Activated CD4-positive, CD25-positive, alpha-beta regulatory T cell treated with anti-CD3 and anti-CD28 coated beads, Interleukin-2, amount 50 U/mL, for 24 hours (primary cell): ENCODE measurements at places on chromosomes 2 and 18.

DNA sequence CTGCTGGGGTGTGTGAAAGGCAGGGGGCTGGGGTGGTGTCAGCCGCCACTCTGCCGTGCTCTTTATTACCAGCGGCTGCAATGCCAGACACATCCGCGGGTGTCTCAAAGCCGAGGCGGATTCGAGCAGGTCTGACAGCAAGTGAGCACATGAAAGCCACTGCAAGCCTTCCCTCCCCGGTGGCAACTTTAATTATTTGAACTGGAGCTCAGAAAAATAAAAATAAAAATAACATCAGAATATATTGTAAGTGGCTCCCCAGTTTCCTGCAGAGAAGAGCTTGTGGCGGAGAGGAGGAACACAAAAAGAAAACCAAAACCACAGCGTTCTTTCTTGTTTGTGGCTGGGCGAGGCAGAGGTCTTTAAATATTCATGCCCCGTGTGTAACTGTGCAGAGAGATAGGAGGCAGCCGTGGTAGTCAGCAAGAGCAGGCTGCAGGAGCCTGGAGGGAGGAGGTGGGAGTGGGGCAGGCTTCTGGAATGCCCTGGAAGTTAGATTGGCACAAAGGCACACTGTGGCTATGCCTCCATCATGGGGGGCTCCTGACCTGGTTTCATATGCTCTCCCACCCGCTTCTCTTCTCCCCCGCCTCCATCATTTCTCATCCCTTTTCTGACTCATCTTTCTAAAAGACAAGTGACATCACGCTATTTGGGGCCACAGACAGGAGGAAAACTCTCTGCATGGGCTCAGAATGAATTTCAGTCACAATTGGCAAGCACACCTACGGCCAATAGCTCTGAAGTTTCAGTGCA, 199.8 kb downstream of the CLIP4 start:
- peak; percentile 78 for ATAC-seq

DNA sequence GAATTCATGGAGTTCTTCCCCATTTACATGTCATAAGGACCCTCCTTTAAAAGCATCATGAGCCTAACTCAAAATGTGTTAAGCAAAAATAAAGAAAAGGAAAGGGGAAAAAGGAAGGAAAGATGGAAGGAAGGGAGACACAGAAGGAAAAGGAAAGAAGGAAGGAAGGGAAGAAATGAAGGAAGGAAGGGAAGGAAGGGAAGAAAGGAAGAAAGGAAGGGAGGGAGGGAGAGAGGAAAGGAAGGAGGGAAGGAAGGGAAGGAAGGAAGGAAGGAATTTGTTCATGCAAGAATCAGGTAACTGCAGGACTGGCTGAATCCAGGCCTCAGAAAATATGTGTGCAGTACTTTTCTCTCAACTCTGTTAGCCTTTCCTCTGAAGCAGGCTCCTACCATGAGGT, 32.0 kb downstream of the KIAA2012 start:
- no peak for ATAC-seq

GRCh38 chr2:67412424-67412823, 15.3 kb downstream of the ETAA1 start:
- ATAC-seq: no peak

- ATAC-seq: no peak
Measured at GRCh38 chr2:96727431-96727830, 12.4 kb downstream of the LMAN2L start.

DNA sequence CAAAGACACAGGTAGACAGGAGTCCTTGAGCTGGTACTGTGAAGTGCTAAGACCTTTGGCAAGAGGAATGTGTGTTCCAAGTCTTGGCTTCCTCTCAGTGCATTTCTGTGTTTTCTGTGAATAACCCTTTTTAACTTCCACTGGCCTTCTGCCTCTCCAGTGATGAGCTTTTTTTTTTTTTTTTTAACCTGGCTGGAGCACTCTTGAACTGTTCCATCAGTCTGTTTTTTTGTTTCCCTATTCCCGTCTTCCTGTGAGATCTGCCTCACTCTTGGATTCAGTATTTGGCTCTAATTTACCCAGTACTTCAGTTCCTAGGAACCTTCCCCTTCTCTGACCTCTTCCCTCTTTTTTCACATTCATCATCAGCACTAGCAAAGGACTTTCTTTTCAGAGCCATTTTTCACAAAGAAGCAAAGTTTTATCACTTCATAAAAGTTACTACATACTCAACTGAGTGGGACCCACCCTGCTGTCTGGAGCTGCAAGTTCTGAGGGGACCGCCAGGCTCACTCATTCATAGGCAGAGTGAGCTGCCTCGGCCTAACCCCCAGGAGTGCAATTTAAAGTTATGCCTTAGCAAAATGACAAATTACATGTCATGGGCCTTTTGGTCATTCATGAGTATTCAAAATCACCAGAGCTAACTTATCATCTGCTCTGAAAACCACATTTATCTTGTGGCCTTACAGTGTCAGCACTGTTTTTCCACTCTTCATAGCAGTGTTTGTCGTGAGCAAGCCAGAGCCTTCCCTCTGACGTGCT, 126.9 kb upstream of the DAPL1 start:
- ATAC-seq: no peak

- ATAC-seq: no peak
Measured at GRCh38 chr2:148459377-148459778, 185.2 kb upstream of the EPC2 start.

- no peak for ATAC-seq
Measured at GRCh38 chr2:217394510-217395351, 534.9 kb upstream of the TNP1 start.

DNA sequence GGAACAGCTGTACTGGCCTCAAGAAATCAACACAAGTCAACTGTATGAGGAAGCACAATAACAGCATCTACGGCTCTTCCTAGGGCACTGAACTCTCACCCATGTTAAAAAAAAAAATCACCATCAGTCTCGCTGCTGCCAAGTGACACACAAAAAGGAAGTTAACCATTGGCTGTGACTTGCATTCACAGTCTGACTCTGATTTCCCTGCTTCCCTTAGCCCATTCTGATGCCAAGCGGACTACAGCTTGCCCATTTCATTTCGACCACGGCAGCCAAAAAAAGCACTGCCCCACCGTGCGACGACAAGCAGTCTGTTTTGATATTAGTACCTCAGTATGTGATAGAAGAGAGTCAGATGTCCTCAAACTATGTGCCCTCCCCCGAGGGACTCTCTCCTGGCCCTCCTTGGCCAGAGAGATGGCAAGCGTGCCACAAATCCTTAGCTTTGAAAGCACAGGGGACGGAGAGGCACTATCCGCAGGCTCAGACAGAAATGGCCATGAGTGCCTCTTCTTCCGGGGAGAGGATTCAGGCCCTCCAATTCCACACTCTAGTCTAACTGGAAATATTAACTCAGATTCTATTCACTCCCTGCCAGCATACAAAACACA, 250.0 kb downstream of the TCF4 start:
- ATAC-seq: no peak

DNA sequence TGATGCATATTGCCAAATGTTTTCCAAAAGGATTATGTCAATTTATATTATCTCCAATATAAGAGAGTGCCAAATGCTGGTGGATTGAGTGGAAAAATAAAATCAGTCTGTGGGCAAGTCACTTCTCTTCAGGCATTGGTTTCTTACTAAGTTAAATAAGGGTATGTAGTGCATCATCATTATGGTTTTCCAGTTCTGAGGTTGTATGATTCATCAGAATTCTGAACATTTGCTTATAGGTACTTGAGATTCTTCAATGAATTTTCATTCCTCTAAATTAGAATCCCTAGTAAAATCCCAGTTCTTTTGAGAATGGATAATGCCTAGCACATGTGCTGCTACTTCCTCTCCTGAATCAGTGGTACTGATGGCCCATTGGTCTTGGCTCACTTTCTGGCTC, 188.9 kb upstream of the OSR1 start:
- ATAC-seq: no peak

- no peak for ATAC-seq
Measured at GRCh38 chr2:120209427-120210269, 13.6 kb downstream of the TMEM185B start.

DNA sequence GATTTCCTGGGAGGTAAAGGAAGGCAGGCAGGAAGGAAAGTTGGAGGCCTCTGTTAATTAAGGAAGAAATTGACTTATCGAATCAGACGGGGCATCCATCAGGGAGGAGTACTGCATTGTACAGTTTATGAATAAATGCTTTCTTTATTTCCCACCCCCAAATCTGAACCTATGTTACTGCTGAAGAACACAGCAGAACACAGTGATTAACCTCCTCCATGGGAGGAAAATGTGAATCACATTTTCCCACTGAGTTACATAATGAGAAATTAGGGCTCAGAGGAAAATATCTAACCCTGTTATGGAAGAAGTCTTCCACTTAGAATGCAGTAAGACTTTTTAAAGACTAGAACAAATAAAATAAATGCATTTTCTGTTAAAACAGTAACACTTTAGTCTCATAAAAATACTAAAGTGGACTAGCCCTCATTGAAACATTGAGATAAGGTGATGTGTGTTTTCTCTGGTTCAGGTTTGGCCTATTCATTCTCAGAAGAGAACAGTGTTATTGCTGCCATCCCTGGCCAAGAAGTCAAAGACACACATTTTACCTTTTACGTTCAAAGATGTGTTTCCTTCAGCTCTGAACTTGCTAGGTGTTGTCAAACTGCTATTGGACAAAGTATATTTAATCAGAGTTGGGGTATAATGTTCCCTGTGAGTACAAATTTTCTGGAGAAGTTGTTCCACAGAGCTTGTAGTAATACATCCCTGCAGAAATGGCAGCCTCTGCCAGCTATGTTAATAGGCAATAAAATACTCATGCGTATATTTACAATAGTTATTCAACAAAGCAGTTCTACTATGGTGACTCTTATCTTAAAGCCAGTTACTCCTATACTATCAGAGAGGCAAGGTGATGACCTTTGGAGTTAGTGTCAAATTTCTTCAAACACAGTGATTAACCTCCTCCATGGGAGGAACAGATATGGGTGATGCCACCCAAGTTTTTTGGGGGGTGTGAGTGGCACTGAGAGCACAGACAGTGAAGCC, 11.1 kb downstream of the DNAH6 start:
- ATAC-seq: peak; percentile 66

DNA sequence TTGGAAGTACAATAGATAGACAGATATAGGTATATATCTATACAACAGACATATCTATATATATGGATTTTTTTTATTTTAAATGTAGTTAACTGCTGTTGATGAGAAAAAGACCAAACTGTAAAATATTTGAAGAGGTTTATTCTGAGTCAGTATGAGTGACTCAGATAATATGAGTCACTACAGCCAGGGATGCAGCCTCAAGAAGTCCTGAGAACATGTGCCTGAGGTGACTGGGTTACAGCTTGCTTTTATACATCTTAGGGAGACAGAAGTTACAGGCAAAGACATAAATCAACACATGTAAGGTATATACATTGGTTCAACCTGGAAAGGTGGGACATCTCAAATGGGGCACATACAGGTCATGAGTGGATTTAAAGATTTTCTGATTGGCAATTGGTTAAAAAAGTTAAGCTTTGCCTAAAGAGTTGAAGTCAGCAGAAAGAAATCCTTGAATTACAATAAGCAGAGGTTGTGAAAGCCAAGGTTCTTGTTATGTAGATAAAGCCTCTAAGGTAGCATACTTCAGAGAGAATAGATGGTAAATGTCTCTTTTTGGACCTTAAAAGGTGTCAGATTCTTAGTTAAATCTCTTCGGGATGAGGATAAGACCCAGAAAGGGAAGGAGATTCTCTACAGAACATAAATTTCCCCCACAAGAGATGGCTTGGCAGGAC, 149.9 kb downstream of the RBM43 start:
- ATAC-seq: peak; percentile 68

GRCh38 chr18:2529154-2529553, 42.2 kb downstream of the METTL4 start:
- ATAC-seq: no peak

DNA sequence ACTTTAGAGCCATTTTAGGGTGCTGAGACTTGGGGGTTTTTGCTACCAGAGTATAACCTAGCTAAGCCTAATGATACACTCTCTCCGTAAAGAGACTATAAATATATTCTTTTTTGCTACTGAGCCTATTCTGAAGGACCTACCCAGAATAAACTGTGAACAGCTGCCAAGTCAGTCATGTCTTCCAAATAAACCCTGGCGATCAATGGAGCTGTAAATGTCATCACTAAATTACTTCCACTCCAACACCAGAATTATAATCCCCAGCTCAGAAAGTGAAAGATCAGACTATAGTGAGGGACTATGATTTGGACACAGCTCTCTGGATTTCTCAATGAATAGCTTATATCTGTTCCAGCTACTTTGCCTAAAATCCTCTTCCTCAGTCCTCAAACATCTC, 178.9 kb downstream of the METTL4 start:
- no peak for ATAC-seq

DNA sequence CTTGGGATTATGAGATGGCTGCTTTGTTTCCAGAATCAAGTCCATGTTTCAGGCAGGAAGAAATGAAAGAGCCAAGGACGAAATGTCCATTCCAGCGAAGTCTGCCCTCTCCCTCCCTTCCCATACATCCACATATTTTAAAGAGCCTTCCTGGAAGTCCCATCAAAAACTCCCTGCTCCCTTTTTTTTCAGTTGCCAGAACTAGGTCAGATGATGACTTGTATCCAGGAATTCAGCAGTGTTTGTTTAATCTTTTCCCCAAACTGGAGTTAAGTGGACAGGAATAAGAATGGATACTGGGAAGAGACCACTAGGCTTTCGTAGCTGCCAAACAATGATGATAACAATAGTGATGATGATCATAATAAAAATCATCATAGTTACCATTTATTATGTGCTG, 198.7 kb downstream of the MEIS1 start:
- ATAC-seq: no peak

- no peak for ATAC-seq
Measured at GRCh38 chr18:5955861-5956260, 60.5 kb upstream of the TMEM200C start.

DNA sequence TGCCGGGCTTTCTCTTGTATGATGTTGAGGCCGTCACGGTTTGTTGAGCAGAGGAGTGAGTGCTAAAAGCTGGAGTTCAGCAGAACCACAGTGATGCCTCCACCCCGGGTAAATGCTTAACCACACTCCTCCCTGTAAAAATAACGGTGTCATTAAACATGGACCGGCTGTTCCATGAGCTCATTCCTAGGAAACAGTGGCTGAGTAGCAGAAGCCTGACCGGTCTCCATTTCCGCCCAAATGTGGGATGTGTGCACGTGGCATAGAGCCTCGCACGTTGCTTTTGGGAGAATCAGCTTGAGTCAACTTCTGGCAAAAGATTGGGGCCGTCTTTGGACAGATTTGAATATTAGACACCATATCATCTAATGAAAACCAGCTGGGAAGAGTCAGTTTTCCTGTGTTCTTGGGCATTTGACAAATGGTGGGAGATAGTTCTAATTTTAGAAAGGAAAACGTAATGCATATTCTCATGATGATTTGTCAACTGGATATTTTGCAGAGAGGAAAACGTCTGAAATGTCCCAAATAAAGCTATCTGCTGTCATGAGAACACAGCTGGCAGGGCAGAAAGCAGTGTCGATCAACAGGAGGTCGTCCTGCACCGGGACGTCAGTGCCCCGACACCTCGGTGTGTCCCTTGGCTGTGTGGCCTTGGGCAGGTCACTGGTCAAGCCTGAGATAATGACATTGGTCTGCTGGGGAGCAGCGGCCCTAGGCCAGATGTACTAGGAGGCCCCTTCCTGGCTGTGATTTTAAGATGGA, 42.4 kb downstream of the LRRFIP1 start:
- no peak for ATAC-seq

- no peak for ATAC-seq
Measured at GRCh38 chr18:22034276-22034675, 135.1 kb upstream of the GATA6 start.

- ATAC-seq: no peak
Measured at GRCh38 chr2:152755029-152755428, 36.6 kb downstream of the ARL6IP6 start.

- peak; percentile 79 for ATAC-seq
Measured at GRCh38 chr2:62344472-62344871, 148.6 kb downstream of the B3GNT2 start.

- no peak for ATAC-seq
Measured at GRCh38 chr2:96747061-96747617, 7.3 kb upstream of the LMAN2L start.
